ENCODE measurements at places on chromosomes 2 and 18.

- DNase-seq = no peak
Observed at GRCh38 chr2:215361211-215361875, 49.5 kb downstream of the ATIC start.

DNA sequence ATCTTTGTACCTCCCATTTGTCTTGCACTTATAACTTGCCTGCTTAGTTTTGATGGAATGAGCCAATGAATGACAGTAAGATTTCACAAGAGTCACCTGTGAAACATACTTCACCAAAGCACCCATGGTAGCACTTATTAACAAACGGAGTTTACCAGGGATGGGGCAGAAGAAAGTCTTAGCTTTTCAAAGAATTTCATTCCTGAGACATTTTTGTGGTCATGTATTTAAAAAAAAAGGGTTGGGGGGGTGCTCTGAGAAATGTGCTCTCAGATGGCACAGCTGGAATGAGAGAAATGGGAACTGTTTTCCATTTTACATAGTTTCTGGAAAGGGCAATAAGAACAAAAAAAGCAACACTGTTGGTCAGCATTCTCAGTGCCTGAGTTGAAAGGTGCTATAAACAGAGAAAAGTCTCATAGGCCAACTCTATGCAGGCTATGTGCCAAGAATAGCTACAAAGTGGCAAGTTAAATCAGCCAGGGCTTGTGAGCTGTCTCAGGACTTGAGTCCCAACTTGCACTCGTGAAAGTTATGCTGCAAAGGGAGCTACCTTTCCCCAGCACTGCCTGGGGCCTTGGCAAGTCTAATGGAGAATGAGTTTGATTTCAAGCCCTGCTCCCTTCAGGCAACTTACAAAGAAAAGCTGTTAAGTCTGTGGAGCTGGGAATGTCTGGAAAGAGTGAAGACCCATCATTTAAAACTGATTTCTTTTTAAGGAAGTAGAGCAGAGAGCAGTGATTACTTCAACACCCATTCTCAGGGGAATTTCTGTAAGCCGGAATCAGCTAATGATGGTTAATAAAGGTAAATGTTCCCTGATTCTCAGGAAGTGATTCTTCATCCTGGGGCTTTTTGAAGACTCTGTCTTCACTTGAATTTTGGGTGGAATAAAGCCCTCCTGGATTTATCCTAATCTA is 170.6 kb downstream of the SLC8A1 start:
- no peak for DNase-seq

DNA sequence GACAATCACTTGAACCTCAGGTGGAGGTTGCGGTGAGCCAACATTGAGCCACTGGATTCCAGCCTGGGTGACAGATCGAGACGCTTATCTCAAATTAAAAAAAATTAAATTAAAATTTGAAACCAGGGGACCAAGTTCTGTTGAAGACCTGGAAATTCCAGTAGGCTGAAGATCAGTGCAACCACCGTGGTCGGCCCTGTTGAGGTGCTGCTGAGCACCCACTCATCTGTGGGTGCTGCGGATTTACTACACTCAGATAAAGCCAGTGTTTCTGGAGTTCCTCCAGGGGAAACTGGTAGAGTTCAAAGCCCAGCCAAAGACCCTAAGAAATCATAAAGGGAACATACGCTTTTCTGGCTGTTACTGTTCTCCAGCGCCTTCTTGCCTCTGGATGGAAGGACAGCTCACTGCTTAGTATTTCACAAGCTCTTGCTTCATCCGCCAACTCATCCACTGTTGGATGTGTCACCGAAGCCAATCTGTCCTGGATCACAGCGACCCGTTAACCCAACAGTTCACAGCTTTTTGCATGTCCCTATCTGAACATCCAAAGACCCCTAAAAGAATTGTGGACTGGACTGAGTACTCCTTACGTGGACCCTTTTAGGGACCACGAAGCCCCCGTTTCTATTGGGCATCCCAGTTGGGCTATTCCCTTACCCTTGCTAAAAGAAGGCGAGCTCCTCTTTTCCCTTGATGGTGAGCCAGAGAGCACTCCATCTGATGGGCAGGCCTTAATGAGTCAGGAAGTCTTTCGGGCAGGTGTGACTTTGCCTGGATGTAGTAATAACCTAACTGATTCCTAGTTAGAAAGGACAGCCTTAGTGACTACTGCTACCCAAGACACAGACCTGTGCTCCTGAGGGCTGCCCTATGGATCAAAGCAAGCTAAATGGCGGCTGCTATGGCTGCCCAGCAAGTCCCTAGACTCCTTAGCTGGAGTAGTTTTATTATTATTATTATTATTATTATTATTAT is 6.0 kb upstream of the ALPP start:
- DNase-seq = no peak

DNA sequence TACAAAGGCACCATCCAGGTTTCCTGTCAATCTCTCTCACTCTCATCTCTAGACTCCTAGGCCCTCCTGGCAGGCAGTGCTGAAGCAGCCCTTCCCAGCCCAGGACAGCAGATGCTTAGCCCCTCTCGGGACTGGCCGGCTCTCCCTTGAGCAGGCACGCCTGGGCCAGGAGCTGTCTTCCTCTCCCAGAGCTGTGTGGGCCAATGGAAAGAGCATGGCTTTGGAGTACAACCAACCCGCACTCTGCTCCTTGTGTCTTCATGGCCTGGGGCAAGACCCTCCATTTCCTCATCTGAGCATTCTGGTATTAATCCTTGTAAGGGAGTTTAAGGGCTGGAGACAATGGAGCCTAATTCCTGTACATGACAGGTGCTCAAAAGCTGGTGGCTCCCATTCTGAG is 97.2 kb downstream of the CAPN13 start:
- no peak for DNase-seq

GRCh38 chr2:233772153-233772552 is 6.0 kb upstream of the MROH2A start:
- no peak for DNase-seq

- no peak for DNase-seq
Observed at GRCh38 chr2:74925361-74925786, 33.1 kb upstream of the POLE4 start.

DNA sequence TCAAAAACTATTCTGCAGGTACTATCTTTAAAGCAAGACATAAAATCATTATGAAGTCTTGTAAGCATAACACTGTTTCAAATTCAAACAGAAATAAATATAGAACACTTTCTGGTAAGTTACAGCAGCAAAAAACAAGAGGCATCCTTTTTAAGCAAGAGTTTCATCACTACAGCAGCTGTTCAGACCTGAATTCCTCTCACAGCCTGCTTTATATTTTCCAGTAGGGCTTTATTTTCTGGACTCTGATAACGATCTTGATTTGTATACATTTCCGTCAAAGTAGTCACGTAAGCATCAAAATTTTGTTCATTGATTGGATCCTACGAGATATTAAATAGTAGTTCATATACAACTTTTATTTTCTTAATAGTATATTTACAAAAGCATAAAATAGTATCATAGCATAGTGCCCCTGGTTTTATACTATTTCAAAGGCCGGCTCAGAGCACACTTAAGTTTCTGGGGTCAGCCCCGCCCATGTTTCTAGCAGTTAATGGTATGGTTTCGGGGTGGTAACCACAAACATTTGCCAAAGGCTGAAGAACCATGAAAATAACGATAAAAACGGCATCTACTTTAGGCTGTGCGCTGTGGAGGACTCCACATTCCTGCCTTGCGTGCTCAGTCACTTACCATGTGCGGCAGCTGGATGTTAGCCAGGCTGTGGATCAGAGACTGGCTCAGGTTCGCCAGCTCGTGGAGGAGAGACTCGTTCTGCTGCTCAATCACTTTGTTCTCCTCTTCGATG is 47.5 kb upstream of the PXDN start:
- no peak for DNase-seq

GRCh38 chr2:71934320-71934593 is 213.4 kb downstream of the CYP26B1 start:
- no peak for DNase-seq

- no peak for DNase-seq
Observed at GRCh38 chr18:75869162-75869561, 441.7 kb upstream of the SMIM21 start.

Measured in activated naive CD8-positive, alpha-beta T cell treated with anti-CD3 and anti-CD28 coated beads, Interleukin-2, amount 50 U/mL, for 16 hours (primary cell).